ENCODE measurements at places on chromosomes 1 and 21. TPM values are rescaled to one million over a fixed set of nuclear protein-coding genes. Genes with fewer than 3 reads are reported as not detected.

KCNN3 gene
- total RNA-seq: 0.33 TPM

IL12RB2 gene
- not detected for total RNA-seq

TCHHL1 gene
- total RNA-seq: not detected

DYRK3 gene
- total RNA-seq: 3.3 TPM

KHDC4 gene
- 63.4 TPM for total RNA-seq

TOMM20 gene
- total RNA-seq: 187 TPM

PTGFR gene
- not detected for total RNA-seq

DMRTA2 gene
- not detected for total RNA-seq

NEXN gene
- 0.92 TPM for total RNA-seq

TNFAIP8L2 gene
- total RNA-seq: not detected
